ENCODE measurements at places on chromosomes 1 and 21.

DNA sequence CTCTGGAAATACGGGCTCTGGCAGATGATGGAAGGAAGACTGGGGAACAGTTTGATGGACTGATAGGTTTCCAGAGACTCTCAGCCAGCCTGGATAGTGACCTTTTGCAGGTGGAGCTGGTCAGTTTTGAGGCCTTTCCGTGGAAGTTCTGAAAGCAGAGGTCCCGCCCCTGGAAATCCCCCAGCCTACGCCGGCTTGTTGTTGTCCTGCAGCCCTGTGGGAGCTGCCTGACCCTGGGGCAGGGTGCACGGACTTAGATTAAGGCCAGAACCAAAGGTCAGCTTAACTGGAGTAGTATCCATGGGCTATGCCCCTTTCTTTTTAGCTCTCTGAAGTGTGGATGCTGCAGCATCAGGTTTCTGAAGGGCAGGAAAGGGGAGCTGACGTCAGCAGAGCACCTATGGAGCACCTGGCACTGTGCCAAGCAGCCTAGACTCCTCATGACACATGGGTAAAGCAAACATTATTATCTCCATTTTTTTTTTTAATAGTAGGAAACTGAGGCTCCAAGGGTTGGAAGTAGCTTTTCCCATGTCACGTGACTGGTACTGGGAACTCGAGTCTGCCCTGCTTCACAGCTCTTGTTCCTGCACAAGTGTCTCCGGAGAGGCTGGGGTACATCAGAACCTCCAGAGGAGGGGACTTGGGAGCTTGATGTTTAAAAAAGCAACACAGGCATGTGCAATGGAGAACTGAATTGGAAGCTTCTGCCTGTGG is 38.5 kb downstream of the IER5 start:
- DNase-seq = no peak

DNA sequence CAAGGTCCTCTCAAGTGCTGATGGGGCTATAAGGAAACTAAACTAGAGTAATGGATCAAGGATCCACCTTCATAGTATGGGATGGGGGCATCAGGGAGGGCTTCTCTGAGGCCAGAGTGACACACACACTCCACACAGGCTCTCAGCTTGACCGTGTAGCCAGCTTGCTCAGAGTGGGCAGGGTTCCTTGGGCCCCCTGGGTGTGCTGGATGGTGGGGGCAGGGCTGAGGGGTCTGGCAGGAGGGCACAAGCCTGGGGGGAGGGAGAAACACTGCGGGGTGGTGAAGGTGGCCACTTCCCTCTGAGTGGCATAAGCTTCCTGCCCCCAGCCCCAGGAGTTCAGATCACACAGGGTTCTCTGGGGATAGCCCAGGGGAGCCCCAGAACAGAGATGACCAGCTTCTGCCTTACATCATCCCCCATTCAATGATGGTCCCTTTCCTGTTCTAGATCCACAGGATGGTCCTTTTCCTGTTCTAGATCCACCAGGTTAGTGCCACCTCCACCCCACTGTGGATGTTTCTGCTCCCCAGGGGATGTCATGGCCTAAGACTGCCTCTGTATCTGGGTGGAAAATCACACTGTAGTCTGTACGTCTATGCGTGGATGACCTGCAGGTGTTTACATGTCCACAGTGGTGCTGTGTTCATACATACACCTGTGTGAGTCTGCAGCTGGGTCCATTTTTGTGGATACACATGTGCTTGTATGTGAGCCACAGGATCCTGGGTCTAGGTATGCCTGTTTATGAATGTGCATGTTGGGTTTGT is 525.0 kb downstream of the PTPRU start:
- no peak for DNase-seq

GRCh38 chr1:203354246-203354645 is 3.3 kb upstream of the FMOD start:
- DNase-seq = no peak

DNA sequence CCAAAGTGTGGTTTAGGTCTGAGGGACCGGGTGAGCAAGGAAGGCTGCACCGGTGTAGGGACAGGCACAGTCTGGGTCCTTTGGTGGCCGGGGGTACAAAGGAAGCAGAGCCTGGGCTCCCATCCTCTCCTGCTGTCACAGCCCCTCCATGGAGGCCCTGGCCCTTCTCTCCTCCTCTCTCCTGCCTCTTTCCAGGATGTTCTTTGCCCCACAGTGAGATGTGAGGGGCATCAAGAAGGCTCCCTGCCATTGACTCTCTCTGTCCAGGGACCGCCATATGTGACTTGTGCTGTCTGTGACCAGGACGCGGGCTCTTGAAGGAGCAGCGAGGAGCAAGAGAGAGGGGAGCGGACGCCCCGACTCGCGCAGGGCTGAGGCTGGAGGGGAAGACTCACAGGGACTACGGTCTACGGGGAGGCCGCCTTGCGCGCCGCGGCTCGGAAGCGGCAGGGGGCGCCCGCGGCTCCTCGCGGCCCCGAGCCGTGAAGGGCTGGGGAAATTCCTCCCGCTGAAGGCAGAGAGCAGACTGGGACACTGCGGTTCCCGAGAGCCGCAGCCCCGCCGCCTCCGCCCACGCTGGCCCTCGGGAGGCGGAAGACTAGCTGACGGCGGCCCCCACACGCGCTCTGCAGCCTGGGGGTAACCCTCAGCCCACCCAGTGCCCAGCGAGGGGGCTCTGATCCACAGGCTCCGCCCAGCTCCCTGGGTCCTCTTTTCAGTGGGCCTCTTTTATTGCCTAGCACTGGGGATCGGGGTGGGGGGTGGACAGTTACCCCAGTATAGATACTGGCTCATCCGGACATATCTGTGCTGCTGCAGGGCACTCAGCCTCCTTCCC is 40.8 kb downstream of the MAB21L3 start:
- peak; percentile 81 for DNase-seq

DNA sequence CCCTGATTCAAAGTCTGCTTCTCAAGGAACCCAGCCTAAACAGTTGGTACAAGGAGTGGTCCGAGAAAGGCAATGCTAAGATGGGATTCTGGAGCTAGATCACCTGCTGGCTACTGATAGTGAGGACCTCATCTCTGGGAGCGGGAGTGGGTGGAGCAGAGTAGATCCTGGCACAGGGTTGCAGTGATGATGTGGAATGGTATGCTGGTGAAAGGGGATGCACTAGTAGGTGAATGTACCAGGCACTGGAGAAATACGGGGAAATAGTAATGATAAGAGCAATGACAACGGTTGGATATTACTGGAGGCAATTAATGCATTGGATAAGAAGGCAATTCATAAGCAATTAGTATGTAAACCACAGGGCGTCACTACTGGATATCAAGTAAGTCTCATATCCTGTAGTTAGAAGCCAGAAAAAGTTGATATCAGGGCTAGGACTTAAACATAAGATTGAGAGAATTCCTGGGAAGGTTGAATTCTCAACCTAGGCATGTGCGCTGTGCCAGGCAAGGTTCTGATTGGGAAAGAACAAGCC is 169.2 kb upstream of the LMO4 start:
- DNase-seq = no peak

- DNase-seq = no peak
Observed at GRCh38 chr1:69475021-69475420, 92.7 kb upstream of the LRRC7 start.

GRCh38 chr1:178371933-178372388 is 124.8 kb downstream of the CLEC20A start:
- DNase-seq = no peak

DNA sequence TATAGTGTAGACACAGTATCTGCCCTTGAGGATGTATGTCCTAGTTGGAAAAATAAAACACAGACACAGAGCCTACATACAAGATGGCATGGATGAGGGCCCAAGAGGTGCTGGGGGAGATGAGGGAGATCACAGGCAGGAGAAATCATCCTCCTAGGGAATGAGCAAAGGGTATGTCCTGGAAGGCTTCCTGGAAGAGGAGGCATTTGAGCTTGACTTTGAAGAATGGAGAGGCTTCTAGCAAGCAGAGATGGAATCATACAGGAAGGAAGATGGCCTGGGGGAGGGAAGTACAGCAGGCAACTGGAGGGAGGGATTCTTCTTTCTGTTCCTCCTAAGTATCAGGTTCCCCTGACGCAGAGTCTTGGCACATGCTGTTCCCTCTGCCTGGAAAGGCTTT is 103.3 kb downstream of the LACTBL1 start:
- DNase-seq = no peak

- no peak for DNase-seq
Observed at GRCh38 chr1:5620997-5621396, 371.2 kb downstream of the NPHP4 start.

DNA sequence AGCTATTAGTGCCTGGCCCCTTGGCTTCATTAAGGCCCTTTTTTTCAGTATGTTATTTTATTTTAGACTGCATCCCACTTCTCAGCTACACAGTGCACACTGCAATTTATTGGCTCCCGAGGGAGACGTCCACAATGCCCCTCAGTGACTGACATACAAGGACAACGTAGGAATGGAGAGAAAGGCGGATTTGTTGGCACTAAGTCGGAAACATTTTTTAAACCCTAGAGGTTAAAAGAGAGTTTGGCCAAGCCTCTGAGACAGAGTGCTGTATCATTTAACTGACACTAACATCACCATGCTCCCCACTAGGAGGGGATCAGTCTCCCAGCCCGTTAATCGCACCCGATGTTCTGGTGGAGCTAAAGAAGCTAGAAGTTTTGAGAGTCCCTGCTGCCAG is 45.7 kb upstream of the FOXD3 start:
- no peak for DNase-seq

- no peak for DNase-seq
Observed at GRCh38 chr1:175408986-175409385, 216.4 kb upstream of the KIAA0040 start.

DNA sequence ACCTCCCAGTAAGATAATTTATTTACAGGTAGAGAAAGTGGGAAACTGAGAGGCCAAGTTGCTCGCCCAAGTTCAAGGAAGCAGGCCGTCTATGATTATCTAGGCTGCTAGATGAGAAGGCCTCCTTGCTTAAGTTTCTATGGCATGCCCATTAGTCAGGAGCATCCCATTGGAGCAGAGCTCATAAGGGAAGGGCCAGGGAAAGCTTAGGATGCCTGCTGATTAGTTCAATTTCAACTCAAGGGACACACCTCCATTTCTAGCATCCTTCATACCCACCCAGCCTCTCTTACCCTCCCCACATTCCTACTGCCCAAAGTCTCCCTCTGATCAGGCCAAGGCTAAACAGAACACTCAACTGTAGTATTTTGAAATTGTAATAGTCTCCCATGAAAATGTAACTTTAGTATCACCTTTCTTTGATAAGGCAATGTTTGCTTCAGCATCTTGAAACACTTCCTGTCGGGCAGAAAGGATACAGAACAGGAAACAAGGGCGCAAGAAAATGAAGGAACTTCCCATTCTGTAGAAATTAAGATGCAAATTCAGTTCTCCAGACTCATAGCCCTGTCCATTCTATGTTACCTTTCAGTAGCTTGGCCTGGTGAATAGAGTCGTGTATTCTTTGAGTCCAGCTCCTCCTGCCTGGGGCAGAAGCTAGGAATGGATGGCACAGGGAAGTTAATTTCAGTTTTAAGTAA is 46.3 kb upstream of the TARBP1 start:
- DNase-seq = no peak

DNA sequence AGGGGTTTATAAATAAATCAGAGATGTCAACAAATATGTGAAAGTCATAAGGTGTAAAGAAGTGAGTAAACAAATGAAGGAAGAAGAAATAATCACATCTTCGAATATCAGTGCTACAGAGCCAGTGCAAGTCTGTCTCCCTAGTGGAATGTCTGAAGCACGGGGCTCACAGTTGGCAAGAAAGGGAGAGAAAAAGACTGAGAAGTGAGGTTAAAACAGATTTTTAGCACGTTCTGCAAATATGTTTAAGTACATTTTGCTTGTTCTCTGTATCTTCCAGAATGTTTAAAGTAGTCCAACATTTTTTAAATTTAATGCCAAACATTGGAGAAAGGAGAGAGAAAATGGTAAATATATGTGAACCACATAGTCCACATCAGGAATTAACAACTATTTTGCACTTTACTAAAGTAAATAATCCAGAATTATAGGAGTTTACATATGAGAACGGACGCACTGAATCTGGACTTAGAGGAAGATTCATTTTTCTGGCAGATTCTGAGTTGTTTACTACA is 682.4 kb downstream of the LTN1 start:
- DNase-seq = no peak

DNA sequence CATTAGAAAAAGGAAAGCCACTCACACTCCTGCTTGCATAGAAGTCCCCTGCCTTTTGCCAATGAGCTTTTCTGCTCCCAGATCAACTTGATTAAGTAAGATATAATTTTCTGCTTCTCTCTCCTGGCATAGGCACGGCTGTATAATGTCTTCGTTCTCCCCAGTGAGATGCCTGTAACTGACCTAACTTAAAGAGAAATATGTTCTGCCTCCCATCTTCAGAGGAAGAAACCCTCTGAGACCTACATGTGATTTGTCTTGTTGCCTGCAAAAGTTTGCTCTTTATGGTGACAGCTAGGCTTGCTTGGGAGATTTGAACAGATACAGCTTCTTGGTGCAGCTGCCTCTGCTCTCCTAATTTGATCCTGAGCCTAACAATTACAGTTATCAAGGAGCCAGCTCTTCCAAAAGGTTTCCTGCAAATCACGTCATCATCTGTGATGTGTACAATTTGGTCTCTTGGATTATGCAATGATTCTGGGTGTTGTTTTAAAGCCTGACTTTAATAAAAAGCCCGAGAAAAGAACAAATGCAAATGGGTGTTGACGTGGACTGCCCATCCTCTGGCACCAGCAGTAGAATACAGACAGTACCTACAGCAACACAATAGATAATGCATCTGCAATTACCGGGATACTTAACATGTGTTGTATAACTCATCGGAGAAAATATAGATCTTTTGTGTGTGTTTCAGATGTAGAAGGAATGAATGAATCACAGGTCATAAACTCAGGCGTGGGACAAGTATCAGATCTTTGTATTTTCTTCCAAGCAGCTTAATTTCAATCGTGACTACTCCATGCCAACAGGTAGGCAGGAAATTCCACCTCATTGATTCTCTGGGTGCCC is 76.2 kb upstream of the KAZN start:
- DNase-seq = no peak

GRCh38 chr1:100622966-100623762 is 85.2 kb downstream of the GPR88 start:
- DNase-seq = no peak

GRCh38 chr1:222288053-222288452 is 259.9 kb downstream of the HHIPL2 start:
- no peak for DNase-seq

DNA sequence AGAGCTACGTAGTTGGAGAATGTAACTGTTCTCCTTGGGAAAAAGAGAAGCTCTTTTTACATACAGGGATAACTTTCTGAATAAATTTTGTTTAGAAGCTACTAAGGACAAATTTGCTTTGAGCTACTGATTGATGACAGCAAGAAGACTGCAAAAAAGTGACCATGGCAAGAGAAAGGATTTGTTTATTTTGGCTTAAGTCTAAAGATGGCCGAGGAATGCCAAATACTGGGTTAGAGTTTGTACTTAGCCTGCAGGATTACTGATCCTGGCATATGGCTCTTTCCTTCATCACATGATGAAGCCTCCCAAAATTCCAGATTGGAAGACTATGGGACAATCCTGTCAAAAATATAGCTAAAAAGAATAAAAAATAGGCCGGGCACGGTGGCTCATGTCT is 28.7 kb downstream of the RPS27 start:
- no peak for DNase-seq
